ENCODE measurements at places on chromosomes 12 and 14.

DNA sequence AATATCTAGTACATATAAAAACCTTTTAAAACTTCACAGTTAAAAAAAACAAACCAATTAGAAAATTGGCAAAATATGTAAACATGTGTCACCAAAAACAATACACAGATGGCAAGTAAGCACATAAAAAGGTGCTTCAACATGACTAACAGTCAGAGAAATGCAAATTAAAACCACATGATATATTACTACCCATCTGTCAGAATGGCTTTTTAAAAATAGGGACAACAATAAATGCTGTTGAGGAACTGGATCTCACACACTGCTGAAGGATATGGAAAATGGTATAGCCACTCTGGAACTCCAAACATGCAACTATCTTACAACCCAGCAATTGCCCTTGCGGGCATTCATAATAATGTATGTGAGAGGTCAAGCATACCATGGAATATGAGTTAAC is 1153.6 kb downstream of the FLRT2 start:
- DNase-seq = no peak

- DNase-seq = no peak
Observed at GRCh38 chr12:120094485-120094884, 22.1 kb downstream of the RAB35 start.

DNA sequence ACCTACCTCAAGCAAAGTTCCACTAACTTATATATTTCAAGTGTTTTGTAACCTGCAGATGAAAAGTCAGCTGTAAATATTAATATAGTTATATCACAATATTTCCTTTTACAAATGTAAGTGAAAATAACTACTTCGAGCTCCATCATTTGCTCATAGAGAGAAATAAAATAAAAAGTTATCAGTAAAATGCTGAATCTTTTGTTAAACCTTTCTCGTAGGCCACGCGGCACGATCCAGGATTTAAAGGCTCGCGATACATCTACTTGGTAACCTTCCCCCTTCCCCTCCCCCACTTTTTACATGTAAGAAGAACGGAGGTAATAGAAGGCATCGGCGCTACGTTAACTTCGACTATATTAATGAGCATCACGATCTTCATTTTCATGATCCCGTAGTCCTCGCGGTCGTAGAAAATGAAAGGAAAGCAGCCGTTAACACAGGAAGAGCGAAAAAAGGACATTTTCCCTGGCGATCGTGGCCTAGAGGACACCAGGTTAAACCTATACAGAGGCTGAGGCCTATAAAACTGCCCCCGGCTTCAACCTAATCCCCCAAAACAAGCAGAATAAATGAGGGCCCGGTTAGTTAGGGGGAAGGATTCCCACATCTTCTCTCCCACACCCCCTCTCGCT is 508 bp downstream of the HNRNPC start:
- DNase-seq = no peak

DNA sequence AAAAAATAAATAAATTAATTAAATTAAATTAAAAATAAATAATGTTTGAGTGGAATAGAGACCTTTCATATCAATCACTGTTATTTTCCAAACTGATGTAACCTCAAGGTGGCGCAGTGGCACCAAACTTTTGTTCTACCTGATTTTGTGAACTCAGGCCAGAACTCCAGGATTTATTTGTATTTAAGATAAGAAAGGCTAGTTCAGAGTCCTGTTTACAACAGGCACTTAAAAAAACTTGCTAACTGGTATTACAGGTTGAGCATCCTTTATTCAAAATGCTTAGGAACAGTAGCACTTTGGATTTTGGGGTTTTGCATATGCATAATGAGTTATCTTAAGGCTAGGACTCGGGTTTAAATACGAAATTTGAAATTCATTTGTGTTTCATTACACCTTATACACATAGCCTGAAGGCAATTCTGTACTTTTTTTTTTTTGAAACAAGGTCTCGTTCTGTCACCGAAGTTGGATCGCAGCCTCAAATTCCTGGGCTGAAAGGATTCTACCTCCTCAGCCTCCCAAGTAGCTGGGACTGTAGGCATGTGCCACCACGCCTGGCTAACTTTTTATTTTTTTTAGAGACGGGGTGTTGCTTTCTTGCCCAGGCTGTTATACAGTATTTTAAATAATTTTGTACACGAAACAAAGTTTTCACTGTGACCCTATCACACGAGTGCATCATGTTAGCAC is 32.4 kb downstream of the YY1 start:
- DNase-seq = no peak

DNA sequence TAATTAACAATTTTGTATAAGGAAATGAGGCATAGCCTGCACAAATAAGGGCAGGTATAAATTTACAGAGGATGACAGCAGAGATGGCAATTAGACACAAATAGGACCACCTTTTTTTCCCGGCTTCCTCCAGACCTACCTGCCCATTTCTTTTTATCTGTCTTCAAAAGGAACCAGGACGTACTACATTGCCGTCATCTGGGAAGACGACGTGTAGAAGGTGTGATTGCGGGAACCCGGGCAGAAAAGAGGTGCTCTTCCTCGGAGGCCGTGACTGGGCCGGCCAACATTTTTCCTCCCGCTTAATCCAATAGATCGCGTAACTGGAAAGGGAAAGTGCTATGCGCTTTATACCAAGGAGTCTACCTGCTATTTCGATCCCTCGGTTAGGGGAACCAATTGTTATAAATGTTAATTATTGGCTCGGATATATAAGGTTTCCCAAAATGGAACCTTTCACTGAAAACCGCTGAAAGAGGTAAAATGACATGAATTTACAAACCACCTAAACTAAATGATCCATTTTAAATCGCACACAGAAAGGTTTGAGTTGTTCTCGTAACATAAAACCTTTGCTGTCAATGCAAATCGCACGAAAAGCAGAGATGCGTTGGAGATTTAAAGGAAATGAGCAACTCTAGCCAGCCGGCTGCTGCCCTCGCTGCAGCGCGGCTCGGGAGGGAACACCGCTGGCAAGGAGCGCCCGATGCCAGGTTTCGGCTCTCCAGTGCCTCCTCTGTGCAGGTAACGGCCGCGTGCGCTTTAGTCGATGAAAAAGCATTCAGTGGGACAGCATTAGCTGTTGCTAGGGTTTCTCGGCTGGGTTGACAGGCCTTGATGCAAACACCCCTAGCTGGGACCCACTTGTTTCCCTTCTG is 2.8 kb upstream of the SIX1 start:
- DNase-seq = no peak

DNA sequence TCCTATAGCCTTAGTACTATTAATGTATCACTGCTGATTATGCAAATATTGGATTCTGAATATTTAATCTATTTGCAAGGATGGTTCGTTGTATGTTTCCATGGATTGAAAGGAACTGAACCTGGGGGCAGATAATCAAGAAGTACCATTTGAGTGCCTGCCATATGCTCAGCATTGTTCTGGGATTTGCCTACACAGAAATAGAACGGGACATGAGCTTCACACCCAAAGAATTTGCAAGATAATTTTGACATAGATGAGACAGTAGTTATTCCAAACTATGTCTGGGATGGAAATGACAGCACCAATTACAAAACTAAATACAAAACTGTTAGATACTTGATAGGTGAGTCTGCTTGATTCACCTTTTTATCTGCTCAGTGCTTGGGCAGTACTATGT is 132.7 kb upstream of the NPAS3 start:
- DNase-seq = no peak

- no peak for DNase-seq
Observed at GRCh38 chr14:50967790-50968189, 23.5 kb upstream of the PYGL start.

- DNase-seq = no peak
Observed at GRCh38 chr14:77917491-77918201, 117.7 kb downstream of the ADCK1 start.

GRCh38 chr12:25546318-25546717 is 6.8 kb downstream of the LMNTD1 start:
- DNase-seq = no peak

- DNase-seq = no peak
Observed at GRCh38 chr12:84313323-84313675, 599.3 kb downstream of the SLC6A15 start.

GRCh38 chr12:128905003-128905544 is 51.8 kb downstream of the GLT1D1 start:
- no peak for DNase-seq

GRCh38 chr12:109863847-109864712 is 16.3 kb downstream of the GLTP start:
- no peak for DNase-seq

DNA sequence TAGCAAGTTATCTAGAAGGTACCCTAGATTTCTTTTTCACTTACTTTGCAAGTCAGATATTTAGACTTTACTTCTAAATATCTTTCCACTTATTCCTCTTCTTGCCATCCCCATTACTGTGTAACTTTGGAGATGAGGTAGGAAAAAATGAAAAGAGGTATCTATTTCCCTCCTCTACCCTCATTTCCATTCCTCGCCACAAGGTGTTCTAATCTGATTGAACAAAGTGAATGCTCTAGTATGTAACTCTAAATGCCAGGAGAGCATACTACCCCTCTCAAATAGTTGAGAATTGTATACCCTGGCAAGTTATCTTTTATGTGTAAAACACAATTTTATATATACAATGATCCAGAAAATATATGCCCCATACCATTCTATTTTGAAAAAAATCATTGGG is 1.7 kb upstream of the LDHB start:
- DNase-seq = no peak

DNA sequence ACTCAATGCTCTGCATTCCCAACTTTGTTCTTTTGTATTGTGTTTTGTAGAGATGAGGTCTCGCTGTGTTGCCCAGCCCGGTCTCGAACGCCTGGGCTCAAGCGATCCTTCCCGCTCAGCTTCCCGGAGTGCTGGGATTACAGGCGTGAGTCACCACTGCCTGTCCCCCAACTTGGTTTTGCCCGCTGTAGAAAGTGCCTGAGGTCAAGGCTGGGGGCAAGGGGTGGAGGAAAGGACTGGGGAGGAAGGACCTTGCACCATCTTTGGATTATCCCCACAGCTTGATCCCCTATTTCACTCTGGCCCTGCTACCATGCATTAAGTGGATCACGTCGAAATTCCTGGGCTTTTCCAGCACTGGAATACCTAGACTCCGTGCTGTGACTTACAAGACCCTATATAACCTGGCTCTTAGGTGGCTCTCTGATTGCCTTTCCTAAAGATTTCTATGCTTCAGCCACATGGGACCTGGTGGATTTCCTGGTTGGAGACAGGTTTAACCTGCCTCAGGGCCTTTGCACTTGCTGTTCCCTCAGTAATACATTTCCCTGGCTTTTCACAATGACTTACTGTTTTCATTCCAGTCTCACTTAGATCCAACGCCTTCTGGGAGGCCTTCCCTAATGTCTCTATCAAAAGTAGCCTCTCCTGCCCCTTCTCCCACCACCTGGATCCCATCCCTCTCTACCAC is 608 bp upstream of the PIANP start:
- no peak for DNase-seq

GRCh38 chr14:90567191-90567590 is 170.4 kb downstream of the CALM1 start:
- no peak for DNase-seq

DNA sequence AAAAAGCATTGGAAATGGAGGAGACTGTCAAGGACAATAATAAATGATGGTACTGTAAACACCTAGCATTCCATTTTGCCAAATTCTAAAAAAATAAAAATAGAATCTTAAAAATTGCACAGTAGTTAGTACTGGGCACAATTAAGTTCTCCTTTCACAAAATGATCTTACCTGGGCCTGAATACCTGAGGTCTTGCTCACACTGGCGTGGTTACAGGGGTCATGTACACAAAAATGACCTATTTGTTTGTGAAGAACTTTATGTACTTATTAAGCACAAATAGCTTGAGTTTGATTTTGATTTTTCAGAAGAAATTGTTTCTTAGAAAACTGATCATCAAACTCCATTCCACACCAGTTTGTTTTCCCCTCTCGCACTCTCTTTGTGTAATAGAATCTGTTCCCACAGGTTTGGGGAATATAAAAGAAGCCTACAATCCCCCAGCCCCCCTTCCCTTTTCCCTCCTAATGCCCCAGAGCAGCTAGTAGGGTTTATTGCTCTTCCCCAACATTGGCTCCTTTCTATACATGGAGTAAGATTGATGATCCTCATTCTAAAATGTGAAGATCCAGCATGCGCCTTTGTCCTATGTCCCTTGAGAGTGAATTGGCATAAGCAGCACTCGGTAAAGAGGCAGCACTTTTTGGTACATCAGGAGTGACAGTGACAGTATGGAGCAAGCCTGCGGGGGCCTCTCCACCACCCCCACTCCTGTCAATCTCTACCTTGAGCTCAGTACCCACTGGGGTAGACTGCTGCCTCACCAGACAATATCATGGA is 204.3 kb downstream of the ASCL1 start:
- DNase-seq = no peak
